Skin of body (tissue), 3 donors: ENCODE measurements at places on chromosomes 3 and 15. TPM values are rescaled to one million over a fixed set of nuclear protein-coding genes. Genes with fewer than 3 reads are reported as not detected.

- no peak for DNase-seq
These were observed 26.2 kb downstream of the TRAK1 start for GRCh38 chr3:42117175-42118008.

DNA sequence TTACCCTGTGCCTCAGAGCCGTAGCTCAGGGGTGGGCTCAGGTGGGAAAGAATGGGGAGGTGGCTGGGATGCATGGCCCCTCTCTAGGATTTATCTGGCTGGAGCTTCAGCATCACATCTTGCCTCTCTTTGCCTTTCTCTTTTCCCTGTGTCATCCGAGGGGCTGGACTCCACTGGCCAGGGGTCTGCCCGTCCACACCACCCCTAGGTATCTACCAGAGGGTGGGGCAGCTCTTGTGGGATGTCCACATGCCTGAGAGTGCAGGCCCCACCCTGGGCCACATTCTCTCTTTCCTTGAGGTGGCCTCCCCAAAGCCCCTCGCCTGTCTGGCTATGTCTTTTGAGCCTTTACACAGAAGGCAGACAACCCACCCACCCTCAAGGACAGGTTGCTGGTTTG is 37.2 kb downstream of the PXYLP1 start:
- no peak for DNase-seq

- no peak for DNase-seq
These were observed 251.9 kb downstream of the NAALADL2 start for GRCh38 chr3:175111036-175111435.

DNA sequence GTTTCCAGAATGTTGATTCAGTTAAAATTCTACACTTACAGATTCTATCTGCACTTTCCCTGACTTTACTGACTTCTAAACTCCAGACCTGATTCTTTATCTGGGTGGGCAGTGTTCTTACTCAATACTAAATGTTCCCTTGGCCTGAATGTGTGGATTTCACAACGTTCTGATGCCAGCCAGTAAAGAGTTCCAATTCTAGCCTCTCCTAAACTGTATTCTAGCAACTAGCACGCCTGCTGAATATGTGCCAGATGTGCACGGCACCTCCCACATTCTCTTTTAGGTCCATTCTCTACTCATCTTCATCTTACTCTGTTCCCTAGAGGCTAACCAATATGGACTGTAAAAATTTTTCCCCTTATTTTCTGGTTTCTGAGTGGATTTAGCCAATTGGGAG is 479.5 kb upstream of the AGTR1 start:
- no peak for DNase-seq

- DNase-seq, result peak; percentile 86
These were observed 28.3 kb downstream of the GOLGA6A start for GRCh38 chr15:74053941-74054529.

- DNase-seq, result no peak
These were observed 25.6 kb upstream of the ZNF280D start for GRCh38 chr15:56758770-56759449.

DNA sequence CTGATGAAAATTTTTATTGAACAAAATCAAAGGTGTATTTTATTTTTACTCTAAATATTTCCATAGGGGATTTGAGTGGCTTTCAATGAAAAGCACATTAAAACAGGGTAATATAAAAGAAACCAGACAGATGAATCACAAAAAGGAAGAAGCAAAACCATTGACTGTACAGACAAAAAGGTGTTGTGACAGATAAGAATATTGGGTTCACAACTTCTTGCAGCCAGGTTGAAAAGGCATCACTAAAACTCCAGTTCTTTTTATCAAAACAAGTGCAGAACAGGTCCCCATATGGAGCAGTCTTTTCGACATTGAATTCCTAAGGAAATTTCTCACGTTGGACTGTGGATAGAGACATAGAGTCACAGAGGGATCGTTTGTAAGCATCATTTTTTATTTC is 53.8 kb downstream of the AGTR1 start:
- no peak for DNase-seq

DNA sequence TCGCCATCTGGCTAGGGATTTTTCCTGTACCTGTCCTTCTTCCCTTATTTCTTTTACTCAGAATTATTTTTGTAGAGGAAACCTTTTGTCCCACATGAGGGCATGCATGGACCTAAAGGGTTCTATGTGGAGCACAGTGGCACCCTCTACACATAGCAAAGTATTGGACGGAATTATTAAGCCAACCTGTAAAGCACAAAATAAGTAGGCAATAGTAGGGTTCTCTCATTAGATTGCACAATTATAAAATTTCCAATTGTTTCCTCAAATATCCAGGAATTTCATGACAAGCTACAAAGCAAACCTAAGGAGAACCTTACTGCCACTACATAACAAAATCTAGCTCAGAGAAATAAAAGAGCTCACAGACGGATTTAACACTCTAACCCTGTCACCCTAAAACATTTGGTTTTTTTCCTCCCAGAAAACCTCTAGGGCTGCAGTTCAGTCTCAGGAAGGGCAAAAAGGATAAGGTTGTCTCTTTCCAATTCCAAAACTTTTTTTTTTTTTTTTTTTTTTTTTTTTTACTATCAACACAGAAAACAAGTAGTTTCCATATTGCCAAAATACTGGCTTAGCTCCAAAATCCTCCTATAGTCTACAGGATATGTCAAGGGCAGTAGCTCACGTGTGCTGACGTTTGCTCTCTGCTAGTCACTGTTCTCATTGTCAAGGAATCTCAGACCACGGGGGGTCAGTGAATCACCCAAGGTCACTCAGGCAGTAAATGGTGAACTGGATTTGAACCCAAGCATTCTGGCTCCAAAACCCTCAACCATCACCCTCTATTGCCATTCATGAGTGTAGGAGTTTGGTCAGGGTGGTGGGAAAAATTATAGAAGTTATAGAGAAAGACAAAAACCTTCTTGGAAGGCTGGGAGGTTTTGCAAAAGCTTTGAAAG is 52.3 kb downstream of the NCEH1 start:
- no peak for DNase-seq

- no peak for DNase-seq
These were observed 28.3 kb downstream of the LRIG1 start for GRCh38 chr3:66472313-66473134.

DNA sequence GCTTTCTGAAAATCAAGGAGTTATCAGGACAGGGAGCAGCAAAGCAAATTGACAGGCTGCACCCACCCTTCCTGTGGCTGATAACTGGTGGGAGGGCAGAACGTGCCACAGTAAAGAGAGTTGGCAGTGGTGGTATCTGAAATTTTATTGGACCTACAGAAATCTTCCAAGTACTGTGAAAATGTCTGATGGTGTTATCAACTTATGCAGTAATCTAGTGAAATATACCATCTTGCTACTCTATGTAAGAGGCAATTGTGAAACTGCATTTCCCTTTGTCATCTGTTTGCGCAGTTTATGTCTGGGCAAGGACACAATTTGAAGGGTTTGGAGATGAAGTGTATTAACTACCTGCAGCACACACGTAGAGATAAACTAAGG is 1.5 kb downstream of the PLCL2 start:
- no peak for DNase-seq

- peak; percentile 22 for DNase-seq
These were observed 239.8 kb upstream of the THBS1 start for GRCh38 chr15:39340903-39341645.

DNA sequence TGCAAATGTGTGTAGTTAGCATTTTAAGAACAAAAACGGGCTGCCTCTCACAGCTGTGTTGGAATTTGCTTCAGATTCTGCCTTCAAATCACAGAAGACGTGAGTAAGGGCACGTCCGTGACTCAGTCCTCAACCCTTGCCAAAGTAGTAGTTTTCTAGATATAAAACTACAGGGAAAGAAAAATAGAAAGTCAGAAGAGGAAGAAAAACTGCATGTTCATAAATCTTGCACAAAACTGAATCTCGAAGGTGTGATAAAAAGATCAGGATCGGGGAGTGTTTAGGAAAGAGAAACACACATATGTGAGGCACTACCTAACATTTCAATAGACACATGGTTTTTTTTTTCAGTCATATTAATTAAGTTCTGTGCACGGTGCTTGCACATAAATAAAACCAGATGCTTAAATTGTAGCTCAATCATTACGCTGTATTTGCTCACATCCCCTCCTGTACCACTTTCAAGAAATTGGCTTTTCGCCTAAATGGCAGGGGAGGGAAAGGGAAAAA is 71.7 kb downstream of the P3H2 start:
- peak; percentile 44 for DNase-seq

DNA sequence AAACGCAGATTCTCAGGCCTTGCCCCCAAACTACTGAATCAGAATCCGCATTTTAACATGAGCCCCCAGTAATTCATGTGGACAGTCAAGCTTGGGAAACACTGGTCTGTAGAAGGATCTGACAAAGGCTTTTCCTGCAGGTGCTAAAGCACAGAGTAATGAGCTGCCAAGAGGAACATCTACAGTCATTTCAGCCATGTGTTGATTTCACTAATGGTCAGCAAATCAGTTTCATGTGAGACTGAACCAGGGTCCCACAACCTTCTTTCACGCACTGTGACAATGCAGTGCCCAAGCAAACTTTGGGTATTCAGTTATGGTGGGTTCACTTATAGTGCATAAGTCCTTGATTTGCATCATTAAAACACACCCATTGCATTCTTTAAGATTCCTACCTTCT is 237.6 kb downstream of the TUSC7 start:
- no peak for DNase-seq

Gene TLR9
- not detected for total RNA-seq

Gene CLDN18
- not detected for total RNA-seq

Gene NUSAP1
- 45.3 TPM for total RNA-seq

Gene AQP9
- 7.3 TPM for total RNA-seq

Gene RPL22L1
- total RNA-seq, result 32.6 TPM

Gene LIPC
- total RNA-seq, result 0.30 TPM
